Activated naive CD4-positive, alpha-beta T cell treated with anti-CD3 and anti-CD28 coated beads, Interleukin-2, amount 50 U/mL, for 72 hours (primary cell): ENCODE measurements at places on chromosomes 6 and 20.

- no peak for DNase-seq
Observed at GRCh38 chr6:3731700-3732099, 19.8 kb downstream of the PXDC1 start.

DNA sequence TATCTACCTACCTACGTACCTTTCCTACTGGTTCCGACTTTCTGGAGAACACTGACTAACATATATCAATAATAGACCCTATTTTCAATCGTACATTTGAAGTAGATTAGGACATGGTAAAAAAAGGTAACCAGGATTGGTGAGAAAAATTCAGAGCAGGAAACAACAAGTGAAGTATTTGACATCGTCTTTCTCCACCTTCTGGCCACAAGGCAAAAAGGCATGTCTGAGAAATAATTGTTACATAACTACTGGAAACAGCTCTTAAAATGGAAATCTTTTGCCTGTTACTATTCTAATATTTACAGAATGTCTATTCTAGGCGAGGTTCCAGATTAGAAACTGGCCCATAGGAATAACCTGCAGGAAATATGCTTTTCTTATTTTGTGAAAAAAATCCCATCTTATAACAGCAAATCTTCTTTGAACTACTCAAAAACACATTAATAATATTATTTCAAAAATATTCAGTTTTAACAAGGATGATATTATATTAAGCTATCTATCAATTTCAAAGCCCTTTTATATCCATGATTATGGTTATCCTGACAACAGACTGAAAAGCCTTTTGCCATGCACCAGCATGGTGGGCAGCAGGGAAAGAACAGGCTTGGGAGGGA is 80.8 kb downstream of the RCAN2 start:
- DNase-seq, result no peak

GRCh38 chr6:31493875-31494694 is 3.9 kb upstream of the MICB start:
- DNase-seq, result peak; percentile 82

DNA sequence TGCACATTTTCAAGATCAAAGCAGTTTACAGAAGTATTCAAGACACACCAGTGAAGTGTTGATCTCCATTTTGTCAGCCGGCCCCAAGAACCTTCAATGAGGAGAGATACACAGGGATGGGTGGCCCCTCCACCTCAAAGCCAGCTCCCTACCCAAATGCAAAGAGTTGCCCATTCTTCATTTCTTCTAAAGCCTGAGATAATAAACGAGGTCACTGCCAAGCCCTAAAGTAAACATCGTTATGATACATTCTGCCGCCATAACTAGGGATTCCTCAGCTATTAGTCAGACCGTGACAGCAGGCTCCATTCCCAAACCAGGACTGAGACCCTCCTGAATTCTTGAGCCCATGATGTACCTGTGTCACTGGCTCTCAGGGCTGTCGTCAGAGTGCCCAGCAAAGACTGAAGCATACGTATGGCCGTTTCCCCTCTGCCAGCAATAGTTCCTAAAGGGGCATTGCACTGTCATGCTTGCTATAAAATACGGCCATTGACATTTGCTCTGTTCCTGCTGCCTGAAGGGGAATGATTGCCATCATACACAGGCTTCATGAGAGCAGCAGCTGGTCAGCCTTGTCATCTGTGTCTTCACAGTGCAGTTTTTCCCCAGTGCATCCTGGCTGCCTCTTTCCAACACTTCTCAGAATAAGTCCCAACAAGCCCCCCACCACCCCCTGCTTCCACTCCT is 41.7 kb downstream of the ISM1 start:
- no peak for DNase-seq

DNA sequence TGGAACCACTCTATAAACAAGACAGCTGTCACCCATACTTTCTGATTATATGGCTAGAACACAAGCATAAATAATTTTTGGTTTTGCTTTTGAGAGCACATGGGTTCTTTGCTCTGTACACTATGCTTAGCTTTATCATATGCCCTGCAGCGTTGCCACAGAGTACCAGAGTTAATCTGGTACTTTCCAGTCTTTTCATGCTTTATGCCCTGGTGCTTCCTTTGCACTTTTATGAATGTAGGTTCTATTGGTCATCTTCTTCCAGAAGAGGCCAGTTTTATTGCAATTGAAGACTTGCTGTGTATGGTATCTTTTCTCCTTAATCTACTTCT is 20.8 kb downstream of the SHLD1 start:
- no peak for DNase-seq
